ENCODE measurements at places on chromosomes 2 and 18.

DNA sequence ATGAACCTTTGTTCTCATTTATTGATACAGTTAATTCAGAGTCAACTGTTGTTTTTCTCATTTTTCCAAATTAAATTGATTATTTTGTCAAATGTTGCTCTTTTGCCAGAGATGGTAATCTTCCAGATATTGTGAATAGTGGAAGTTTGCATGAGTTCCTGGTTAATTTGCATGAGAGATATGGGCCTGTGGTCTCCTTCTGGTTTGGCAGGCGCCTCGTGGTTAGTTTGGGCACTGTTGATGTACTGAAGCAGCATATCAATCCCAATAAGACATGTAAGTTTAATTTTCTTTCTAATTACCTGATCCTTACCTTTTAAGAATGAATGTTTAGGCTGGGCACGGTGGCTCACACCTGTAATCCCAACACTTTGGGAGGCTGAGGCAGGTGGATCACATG lies 7.8 kb downstream of the CYP20A1 start:
- DNase-seq = no peak

- no peak for DNase-seq
Observed at GRCh38 chr2:113105047-113105785, 22.2 kb upstream of the IL1RN start.

GRCh38 chr2:126885751-126886210 lies 12.9 kb upstream of the TEX51 start:
- DNase-seq = no peak

DNA sequence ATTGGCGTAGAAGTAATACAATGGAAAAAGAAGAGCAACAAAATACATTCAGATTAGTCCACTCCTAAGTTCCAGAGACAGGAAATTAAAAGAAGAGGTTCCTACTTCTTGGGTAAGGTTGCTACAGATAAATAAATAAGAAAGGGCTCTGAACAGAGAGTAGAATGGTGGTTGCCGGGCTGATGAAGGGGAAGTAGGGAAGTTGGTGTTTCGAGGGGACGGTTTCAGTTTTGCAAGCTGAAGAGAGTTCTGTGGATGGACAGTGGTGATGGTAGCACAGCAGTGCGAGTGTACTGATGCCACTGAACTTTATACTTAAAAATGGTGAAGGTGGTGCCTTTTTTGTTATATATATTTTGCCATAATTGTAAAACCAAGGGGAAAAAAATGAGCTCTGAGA lies 48.2 kb downstream of the CABYR start:
- no peak for DNase-seq

- DNase-seq = no peak
Observed at GRCh38 chr2:232388324-232388891, 9.9 kb downstream of the ALPP start.

DNA sequence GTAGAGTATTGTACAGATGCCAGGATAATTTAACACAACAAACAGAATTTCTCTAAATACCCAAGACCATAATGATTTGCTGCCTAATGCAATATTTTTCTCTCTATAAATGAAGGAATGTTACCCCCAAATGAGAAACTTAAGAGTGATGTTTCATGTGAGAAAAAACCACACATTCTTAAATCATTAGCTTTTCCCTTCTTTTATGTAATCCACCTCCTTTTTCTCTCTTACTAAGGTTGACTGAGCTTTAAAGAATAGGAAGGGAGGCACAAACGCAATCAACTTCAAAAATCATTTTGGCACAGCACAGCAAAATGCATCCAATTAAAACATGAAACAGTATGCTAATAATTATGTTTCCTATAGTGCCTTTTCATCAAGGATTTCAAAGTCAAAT lies 698.1 kb upstream of the CDH2 start:
- DNase-seq = no peak

DNA sequence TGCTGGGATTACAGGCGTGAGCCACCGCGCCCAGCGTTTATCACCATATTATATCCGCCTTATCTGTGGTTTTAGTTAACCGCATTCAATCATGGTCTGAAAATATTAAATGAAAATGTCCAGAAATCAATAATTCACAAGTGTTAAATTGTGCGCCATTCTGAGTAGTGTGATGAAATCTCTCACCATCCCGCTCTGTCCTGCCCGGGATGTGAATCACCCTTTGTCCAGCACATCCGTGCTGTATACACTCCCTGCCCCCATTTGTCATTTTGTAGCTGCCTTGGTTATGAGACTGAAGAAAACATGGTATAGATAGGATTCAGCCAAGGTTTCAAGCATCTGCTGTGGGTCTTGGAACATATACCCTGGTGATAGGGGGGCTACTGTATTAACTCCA lies 70.7 kb downstream of the TIMM21 start:
- no peak for DNase-seq

- DNase-seq = no peak
Observed at GRCh38 chr18:3015204-3015592, 2.3 kb upstream of the LPIN2 start.

- no peak for DNase-seq
Observed at GRCh38 chr18:9750606-9751304, 42.7 kb downstream of the RAB31 start.

DNA sequence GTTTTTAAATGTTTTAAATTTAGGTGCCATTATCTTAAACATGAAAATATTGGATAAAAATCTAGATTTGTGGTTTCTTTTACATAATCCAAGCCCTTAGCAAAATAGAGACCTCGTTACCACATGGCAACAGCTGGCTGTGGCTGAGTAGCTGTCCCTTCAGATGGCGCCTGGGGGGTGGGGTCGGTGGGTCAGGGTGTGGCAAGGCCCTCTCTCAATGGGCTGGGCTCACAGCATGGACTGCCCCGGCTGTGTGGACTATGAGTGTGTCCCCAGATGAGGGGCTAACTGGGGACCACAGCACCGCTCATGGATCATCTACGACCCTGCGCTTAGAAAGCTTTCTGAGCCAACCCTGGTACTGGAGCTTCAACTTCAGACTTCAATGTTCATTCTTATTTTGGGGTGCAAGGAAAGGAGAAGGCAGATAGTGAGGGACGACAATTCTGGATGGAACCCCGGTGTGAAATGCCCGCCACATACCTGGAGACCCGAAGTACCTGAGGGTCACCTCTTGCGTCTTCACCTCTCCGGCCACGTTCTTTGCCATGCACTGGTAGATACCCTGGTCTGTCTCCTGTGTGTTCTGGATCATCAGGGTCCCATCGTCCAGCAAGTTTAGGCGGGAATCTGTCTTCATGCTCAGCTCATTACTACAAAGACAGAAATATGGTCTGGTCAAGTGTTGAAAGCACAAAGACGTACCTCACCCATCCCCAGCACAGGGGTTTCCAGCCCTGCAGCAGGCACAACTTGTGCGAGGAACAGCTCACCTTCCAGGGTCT lies 71.0 kb downstream of the PXDN start:
- no peak for DNase-seq

DNA sequence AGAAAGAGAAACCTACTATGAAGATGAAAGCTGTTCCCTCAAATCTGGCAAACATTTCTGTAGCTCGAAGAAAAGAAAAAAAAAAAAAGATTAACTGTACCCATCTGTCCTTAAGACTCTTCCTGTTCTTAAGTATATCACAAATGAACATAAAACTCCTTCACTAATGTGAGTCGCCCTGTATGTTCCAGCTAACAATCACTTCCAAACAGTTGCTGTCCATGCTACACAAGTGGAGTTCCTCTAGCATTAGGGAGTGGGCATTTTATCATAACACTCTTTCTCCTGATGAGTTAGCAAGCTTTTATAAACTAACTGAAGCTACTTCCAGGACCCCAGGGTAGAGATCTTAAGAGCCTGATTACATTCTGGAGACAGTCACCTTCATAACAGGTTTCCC lies 5.8 kb downstream of the CUL3 start:
- no peak for DNase-seq

GRCh38 chr2:238247841-238248453 lies 8.1 kb upstream of the HES6 start:
- no peak for DNase-seq

DNA sequence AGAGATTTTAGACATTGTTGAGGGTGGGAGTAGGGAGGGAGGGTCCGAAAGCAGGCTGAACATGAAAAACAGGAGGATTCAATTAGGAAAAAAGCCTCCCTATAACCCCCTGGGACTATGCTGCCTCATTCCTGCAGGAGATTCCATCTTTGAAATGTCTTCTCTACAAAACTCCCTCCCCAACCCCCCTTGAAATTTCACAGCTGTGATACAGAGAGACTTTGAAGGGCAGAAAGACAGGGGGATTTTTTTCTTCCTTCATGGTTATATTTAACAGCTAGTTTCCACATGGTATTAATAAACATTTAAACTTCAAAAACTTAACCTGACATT lies 57.6 kb downstream of the TRIB2 start:
- no peak for DNase-seq

- DNase-seq = no peak
Observed at GRCh38 chr2:102082571-102083392, 59.8 kb upstream of the IL1R1 start.

GRCh38 chr2:5609201-5609600 lies 83.0 kb upstream of the SOX11 start:
- no peak for DNase-seq

GRCh38 chr2:71282493-71282892 lies 49.1 kb upstream of the ZNF638 start:
- DNase-seq = no peak

DNA sequence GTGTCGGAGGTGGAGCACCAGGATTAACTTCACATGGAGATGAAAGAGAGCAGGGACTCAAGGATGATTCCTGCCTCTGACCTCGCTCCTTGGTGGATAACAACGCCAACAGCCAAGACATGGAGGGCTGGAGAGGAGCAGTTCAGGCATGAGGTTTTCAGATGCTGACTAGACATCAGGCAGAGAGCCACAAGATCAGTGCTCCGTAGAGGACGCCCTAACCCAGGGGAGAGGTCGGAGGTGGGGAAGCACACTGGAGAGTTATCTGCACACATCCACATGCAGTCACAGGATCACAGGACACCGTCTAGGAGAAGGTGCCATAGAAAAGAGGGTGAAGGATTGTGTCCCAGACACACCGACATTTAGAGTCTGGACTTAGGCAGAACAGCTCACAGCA lies 344.3 kb downstream of the EIPR1 start:
- no peak for DNase-seq

DNA sequence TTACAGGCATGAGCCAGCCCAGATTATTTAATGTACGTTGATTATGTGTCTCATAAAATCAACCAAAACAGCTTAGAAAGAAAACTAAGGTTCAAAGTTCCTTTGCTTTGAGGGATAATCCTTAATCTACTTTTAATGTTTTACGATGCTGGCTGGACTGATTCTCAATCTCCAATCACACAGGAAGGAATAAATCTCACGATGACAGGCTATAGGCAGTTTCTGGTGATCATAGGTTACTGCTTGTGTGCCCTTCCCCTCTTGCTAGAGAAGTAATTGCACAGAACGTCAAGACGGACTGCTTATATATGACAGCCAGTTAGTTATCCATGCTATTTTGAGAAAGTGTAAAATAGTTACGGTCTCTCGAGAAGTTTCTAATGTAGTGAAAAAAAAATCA lies 43.1 kb downstream of the C2orf74 start:
- no peak for DNase-seq

GRCh38 chr2:203909261-203909967 lies 27.1 kb upstream of the ICOS start:
- no peak for DNase-seq

- no peak for DNase-seq
Observed at GRCh38 chr18:39360072-39360471, 1794.5 kb upstream of the CELF4 start.

GRCh38 chr2:28633746-28634145 lies 117.9 kb upstream of the PPP1CB start:
- DNase-seq = no peak

DNA sequence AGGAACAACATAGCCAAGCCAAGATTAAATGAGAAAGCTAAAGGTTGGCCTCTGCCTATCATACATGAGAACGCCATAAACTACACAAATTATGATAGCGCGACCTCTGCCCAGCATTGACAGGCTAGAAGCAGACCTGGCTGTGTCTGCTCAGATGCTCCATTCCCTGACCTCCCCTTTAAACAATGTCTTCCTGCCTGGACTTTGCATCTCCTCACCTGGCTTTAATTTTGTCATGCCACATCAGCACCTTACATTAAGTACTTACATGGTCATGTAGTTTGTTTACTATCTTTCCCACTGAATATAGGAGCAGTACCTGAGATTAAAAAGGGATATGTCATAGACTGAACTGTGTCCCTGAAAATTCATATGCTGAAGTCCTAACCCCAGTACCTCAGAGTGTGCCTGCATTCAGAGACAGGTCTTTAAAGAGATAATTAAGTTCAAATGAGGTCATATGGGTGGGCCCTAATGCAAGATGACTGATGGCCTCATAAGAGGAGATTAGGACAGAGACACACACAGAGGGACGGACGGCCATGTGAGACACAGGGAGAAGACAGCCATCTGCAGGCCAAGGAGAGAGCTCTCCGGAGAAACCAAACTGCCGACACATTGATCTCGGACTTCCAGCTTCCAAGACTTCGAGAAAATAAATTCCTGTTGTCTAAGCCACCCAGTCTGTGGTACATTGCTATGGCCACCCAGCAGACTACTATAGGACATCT lies 103.7 kb downstream of the BIN1 start:
- no peak for DNase-seq

DNA sequence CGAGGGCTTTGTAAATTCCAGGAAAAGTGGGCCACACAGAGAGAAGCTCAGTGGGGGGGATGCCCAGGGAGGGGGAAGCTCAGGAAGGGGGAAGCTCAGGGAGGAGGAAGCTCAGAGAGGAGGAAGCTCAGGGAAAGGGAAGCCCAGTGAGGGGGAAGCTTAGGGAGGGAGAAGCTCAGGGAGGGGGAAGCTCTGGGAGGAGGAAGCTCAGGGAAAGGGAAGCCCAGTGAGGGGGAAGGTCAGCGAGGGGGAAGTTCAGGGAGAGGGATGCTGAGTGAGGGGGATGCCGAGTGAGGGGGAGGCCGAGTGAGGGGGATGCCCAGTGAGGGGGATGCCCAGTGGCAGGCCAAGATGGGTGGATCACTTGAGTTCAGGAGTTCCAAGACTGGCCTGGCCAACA lies 821 bp upstream of the CHRNG start:
- DNase-seq = no peak

Measured in stimulated activated CD4-positive, alpha-beta T cell treated with anti-CD3 and anti-CD28 coated beads, Interleukin-1b, Interleukin-23, amount 100 ng/mL, for 1 hour (primary cell).